Heart left ventricle (tissue), 16 donors: ENCODE measurements at places on chromosomes 4 and X. TPM values are rescaled to one million over a fixed set of nuclear protein-coding genes. Genes with fewer than 3 reads are reported as not detected.

- no peak for DNase-seq
Measured at GRCh38 chr4:85495621-85496020, 20.7 kb downstream of the ARHGAP24 start.

DNA sequence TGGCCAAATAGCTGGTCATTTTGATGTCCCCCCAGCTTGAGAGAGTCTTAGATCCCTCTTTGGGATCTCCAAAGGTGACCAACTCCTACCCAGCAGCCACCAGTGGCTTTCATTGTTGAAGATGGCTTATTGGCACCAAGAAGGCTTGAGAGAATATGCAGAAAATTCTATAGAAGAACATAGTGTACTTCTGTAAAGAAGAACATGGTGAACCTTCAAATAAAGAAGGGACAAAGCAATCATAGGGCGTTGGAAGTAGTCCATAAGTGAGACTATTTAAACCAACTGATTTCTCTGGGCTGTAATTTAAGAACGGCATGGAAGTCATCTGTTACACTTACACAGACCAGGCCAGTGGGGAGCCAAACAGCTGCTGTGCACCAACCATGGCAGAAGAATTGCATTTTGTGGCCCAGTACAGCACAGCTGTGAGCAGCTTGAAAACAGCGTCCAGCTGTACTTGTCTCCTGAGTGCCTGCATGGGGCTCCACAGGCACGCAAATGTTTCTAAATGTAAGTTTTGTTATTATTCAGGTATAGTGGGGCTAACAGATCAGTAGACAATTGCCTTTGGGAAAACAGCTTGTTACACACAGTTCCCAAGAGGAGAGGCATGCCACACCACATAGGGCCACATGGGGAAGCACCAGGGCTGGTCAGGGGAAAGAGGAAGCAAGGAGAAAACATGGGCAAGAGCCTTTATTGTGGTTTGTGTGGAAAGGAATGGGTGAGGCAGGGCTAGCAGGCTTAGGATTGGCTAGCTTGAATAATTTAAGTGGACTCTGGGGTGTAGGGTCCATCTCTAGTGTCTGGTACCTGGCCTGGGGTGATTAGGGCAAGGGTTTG is 125.0 kb downstream of the ARHGAP6 start:
- DNase-seq = peak; percentile 39

Gene FAM236B
- total RNA-seq = not detected

Gene SCRG1
- 0.32 TPM for total RNA-seq

GRCh38 chr4:22196551-22196950 is 248.0 kb upstream of the KCNIP4 start:
- DNase-seq = no peak

- DNase-seq = no peak
Measured at GRCh38 chrX:81054904-81055303, 146.8 kb downstream of the HMGN5 start.

- DNase-seq = no peak
Measured at GRCh38 chrX:150587585-150588503, 19.4 kb downstream of the MTM1 start.

GRCh38 chr4:174674305-174674840 is 152.1 kb upstream of the HPGD start:
- no peak for DNase-seq

Gene GAGE12J
- not detected for total RNA-seq

DNA sequence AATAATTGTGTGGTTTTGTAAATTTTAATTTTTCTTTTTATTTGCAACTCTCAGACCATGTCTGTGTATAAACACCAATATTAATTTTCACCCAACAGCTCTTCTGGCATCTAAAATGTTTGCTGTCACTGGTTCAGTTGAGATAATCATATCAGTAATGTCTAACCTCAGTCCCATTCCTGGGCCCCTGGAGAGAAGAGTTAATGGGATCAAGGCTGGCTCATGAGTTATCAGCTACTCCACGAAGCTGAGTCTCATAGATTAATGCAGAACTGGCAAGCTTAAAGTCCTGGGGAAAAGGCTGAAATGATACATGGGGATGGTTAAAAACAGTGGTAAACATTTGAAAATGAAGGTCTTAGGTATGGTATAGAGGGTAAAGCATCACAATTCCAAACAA is 28.4 kb upstream of the TSPAN5 start:
- DNase-seq = no peak

DNA sequence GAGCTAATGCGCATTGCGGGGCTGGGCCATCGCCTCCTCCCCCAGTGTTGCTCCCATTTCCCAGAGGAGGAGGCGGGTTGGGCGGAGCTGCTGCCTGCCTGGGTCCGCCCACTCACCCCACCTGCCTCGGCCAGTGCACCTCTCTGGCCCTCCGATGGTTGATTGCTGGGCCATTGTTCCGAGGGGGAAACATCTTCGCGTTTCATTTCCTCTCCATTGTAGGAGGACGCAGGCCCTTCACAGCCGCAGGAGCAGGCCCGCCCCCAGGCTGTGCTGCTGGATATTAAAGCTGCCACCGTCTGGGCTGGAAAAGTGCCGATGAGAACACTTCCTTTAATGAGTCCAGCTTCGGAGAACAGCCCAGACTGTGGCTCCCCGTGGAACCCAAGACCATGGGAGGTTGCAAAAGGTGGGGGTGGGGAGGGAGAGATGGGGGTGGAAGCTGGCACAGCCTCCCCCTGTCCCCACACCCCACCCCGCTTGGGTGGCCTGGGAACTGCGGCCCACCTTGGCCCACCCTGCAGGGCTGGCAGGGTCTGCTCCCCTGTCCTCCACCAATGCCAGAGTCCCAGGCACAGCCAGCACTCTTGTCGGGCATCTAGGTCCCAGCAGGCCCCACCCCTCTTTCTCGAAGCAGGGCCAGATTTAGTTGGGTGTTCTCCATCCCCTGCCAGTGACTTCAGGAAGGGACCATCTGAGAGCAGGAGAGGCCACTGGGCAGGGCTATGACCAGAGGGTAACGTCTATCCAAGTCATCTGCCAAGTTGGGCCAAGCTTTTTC is 96.6 kb downstream of the ADRA2C start:
- DNase-seq = peak; percentile 54

Gene PDGFC
- 20.5 TPM for total RNA-seq

GRCh38 chrX:78665342-78665741 is 6.2 kb upstream of the RTL3 start:
- DNase-seq = no peak

Gene RADX
- 0.54 TPM for total RNA-seq

Gene ADGRG4
- 0.04 TPM for total RNA-seq

GRCh38 chr4:71290476-71290875 is 48.3 kb upstream of the SLC4A4 start:
- DNase-seq = no peak

- DNase-seq = no peak
Measured at GRCh38 chr4:110621839-110622751, 782 bp downstream of the PITX2 start.

Gene CENPE
- total RNA-seq = 1.1 TPM

Gene SLC4A4
- 48.0 TPM for total RNA-seq

GRCh38 chr4:182252220-182252619 is 9.0 kb downstream of the TENM3 start:
- no peak for DNase-seq

Gene MID1
- total RNA-seq = 3.8 TPM

- DNase-seq = no peak
Measured at GRCh38 chrX:148836741-148837140, 336.3 kb downstream of the AFF2 start.

- DNase-seq = no peak
Measured at GRCh38 chr4:20249333-20249732, 2.4 kb upstream of the SLIT2 start.

- no peak for DNase-seq
Measured at GRCh38 chrX:1172496-1172895, 40.0 kb downstream of the CRLF2 start.

Gene DCLK2
- total RNA-seq = 27.4 TPM

- no peak for DNase-seq
Measured at GRCh38 chr4:52103319-52103718, 52.2 kb downstream of the SPATA18 start.

GRCh38 chr4:149164282-149164681 is 651.4 kb downstream of the IQCM start:
- no peak for DNase-seq

- DNase-seq = no peak
Measured at GRCh38 chrX:1468250-1468772, 15.6 kb upstream of the ASMTL start.

Gene FAM114A1
- total RNA-seq = 26.3 TPM

- no peak for DNase-seq
Measured at GRCh38 chrX:48520976-48521352, 644 bp upstream of the EBP start.

- no peak for DNase-seq
Measured at GRCh38 chr4:66704243-66704642, 841.1 kb downstream of the CENPC start.

DNA sequence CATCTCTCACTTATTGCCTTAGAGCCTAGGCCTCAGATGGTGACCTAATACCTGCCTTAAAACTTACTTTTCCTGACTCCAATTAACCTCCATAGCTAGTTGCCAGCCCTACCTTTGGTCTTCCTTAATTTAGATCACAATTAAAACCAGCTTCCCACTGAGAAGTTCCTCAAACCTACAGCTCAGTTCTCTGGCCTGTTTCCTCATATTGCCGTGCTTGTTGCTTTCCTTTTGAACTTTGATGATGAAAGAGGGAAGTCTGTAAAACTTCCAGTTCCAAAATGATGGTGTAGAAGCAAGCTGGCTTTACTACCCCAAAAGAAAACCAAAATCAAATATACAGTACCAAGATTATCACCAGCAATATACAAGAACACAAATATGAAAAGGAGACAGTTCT is 28.9 kb upstream of the CAMK2D start:
- DNase-seq = no peak

DNA sequence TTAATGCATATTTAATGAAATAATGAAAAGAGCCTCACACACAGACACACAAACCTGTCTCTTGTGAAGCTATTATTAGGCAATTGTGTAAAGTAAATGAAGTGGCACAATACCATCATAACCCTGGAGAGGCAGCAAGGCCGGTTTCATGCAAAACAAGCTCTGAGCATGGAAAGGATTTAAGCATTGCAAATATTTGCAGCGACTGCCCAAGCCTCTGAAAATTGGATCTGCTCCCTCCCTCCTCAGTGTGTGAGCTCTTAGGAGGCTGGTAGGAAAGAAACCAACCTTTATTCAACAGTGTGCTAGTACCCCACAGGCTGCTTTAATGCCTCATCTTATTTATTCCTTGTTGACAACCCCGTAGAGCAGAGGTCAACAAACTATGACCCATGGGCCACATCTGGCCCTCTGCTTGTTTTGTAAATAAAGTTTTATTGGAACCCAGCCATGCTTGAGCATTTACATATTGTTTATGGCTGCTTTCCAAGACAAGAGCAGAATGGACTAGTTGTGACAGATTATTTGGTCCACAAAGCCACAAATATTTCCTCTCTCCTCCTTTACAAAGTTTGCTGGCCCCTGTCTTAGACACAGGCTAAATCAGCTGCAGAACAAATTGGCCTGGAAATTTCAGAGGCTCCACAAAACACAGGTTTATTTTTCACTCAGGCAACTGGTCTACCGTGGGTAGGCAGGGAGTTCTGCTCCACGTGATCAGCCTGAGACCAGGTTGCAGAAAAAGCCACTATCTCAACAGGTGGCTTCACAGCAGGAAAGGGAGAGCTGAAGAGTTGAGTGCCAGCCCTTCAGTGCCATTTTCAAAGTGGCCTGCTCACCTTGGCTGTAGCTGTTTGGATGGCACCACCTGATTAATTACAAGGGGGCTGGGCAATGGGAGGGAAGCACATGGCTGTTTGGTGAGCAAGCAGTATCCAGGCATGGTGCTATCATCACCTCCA is 16.8 kb downstream of the RS1 start:
- no peak for DNase-seq

Gene PHKA1
- 9.5 TPM for total RNA-seq

GRCh38 chrX:112759512-112759911 is 79.8 kb upstream of the LHFPL1 start:
- DNase-seq = no peak

DNA sequence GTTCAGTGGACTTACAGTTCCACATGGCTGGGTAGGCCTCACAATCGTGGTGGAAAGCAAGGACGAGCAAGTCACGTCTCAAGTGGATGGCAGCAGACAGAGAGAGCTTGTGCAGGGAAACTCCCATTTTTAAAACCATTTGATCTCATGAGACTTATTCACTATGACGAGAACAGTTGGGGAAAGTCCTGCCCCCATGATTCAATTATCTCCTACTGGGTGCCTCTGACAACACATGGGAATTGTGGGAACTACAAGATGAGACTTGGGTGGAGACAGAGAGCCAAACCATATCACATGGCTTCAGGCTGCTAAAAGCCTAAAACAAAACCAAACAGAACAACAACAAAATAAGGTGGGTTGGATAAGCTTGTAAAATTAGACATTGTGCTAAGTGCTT is 194.4 kb upstream of the CPEB2 start:
- DNase-seq = no peak

GRCh38 chrX:130082244-130083106 is 27.8 kb downstream of the ELF4 start:
- peak; percentile 56 for DNase-seq

DNA sequence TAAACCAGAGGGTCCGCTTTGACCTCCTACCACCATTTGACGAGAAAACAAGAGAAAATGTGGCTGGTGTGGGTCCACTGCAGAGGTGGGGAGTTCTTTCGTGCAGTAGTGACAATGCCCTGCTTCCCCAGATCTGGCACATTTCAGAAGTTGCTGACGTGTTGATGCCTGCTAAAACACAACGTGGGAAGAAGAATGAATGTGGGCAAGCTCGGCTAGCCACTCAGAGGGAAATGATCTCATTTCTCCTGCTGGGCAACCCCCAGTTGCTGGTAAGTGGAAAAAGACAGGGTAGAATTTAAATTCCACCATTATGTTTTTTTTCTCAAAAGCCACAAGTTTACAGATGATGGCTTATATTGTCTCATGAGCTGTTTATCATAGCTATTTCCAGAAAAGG is 77.9 kb downstream of the LUZP4 start:
- DNase-seq = no peak

GRCh38 chr4:25092139-25092538 is 61.4 kb upstream of the LGI2 start:
- DNase-seq = no peak

Gene C1QTNF7
- 0.72 TPM for total RNA-seq

- no peak for DNase-seq
Measured at GRCh38 chrX:109760922-109761250, 27.8 kb upstream of the ACSL4 start.

- DNase-seq = no peak
Measured at GRCh38 chr4:143207555-143207954, 22.8 kb downstream of the USP38 start.

DNA sequence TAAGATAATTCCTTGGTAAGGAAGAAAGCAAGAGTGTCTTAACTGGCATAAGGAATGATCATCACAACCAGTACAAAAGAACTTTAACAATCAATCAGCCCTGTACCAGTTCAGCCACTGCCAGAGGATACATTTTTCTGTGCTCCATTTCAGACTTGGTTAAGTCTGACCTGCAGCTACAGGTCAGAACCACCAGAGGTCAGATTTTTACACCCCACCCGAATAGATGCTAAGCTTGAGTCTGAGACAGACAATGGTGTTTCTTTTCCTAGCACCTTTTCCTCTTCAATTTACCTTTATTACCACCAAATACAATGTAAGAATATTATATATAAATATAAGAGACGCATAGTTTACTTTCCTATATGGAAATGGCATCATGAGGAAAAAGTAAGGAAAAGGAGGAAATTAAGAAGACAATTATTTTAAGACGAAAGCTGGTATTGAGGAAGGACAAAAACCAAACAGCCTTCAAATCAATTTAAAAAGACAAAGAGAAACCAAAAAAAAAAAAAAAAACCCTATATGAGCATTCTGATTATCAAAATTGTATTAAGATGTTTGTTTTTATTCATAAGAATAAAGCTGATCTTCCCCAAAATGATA is 215.3 kb upstream of the TTC29 start:
- no peak for DNase-seq

Gene IRS4
- 0.11 TPM for total RNA-seq
